Activated T-helper 1 cell treated with anti-CD3 and anti-CD28 coated beads, Interleukin-2, amount 50 U/mL, for 16 hours (primary cell): ENCODE measurements at places on chromosomes 1 and 21.

- no peak for DNase-seq
These were observed 82.1 kb upstream of the DUSP10 start for GRCh38 chr1:221824025-221824424.

GRCh38 chr1:45617618-45618017, 6.2 kb downstream of the CCDC17 start:
- no peak for DNase-seq

DNA sequence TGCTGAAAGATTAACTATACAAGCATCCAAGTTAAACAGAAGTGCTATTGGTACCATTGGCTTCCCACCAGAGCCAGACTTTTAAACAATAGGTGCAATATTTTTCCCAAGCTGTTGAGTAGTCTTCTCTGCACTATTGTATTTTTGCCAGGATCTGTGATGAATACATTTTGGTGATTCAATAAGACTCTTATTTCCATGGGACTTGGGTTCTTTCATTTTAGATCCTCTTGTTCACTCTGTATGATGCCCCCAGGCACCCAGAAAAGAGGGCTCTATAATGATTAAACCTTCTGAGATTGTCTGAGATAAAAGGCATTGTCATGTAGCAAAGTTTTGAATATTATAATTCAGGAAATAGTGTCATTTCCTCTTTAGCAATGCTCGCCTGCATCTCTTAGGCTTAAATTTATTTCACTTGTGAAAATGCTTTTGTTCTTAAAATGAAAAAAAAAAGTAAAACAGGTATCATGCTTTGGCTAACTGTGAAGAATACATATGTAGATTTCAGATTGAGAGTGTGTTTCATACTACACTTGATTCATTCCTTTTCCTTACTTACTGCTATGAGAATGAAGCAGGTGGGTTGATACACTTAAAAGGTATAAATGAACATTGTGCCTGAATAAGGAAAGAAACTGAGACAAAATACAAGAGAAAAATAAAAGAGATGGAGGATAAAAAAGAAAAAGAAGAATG, 275.0 kb downstream of the HMCN1 start:
- DNase-seq: no peak

DNA sequence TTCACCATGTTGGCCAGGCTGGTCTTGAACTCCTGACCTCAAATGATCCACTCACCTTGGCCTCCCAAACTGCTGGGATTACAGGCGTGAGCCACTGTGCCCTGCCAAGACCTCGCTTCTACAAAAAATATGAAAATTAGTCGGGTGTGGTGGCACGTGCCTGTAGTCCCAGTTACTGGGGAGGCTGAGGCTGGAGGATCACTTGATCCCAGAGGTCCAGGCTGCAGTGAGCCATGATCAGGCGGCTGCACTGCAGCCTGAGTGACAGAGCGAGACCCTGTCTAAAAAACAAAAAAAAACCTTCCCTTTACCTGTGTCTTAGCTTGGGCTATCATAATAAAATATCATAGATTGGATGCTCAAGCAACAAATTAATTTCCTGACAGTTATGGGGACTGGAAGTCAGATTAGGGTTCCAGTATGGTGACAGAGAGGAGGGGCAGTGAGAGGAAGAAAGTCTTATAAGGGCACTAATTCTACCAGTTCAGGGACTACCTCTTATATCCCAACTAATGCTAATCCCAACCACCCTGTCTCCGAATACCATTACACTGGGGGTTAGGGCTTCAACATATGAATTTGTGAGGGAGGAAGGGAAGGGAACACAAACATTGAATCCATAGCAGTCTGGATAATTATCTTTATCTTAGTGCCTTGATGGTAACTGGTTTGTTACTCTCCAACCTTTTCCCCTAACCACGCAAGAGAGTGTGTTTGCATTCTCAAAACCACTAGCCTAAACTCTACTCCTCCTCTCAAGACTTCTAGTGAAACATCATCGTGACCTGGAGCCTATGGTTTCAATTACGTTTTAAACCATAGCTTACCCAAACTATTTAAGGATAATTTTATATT, 1.0 kb upstream of the NAXE start:
- no peak for DNase-seq

DNA sequence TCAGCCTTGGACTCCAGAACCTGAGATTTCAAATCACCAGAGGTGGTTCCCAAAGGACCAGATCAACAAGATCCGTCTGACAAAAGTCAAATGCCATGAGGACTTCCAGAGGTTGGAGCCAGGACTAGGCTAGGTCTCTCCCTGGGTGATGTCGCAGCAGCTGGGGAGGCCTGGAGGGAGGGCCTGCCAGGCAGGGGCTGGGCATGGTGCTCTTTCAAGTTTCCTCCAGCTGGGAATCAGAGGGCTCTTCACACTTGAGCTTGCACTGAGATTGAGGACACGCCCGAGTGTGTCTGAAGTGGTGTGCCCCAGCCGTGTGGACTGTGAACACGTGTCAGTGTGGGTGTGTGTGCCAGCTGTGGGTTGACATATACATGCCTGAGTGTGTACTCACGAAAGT, 21.3 kb upstream of the RSPO1 start:
- DNase-seq: no peak

DNA sequence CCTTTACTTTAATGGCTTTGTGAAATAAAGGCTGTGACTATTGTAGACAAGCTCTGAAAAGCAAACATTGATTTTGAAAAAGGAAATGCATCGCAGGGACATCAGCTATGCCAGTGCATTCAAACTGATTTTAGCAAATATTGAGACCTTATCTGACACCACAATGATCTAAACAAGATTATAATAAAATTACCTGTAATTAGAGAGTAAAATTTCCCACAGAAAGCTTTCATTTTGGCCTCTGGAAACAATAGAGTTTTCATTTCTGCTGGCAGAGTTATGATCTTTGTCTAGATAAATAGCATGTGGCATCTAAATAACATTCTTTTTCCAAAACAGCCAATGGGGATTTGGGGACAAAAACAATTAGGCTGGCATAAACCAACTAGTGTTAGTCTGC, 650.4 kb upstream of the PRMT6 start:
- no peak for DNase-seq

DNA sequence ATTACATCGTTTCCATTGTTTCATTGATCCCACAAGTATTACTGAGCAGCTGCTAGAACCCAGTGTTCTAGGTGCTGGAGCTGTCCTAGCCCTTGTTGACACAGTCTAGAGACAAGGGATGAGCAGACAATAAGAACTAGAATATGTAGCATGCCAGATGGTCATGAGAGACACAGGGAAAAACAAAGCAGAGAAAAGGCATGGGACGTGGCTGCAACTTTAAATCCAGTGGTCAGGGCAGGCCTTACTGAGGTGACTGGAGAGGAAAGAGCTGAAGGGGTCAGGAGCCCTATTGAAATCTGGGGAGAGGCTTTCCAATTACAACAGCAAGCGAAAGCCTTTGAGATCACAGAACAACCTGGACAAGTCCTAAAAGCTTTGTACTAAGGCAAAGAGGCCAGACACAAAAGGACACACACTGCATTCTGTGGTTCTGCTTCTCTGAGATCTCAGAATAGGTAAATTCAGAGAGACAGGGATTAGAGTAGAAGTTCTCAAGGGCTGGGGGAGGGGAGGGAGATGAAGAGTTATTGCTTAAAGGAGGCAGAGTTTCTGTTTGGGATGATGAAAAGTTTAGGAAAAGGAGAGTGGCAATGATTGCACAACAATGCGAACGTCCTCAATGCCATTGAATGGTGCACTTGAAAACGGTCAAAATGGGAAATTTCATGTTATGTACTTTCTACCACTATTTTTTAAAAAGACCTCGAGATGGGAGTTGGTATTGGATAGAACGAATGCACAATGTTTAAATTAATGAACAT, 467.4 kb upstream of the VAMP3 start:
- no peak for DNase-seq

GRCh38 chr1:53288790-53289429, 39.0 kb downstream of the LRP8 start:
- no peak for DNase-seq

GRCh38 chr1:9835758-9836631, 12.2 kb upstream of the CLSTN1 start:
- no peak for DNase-seq

DNA sequence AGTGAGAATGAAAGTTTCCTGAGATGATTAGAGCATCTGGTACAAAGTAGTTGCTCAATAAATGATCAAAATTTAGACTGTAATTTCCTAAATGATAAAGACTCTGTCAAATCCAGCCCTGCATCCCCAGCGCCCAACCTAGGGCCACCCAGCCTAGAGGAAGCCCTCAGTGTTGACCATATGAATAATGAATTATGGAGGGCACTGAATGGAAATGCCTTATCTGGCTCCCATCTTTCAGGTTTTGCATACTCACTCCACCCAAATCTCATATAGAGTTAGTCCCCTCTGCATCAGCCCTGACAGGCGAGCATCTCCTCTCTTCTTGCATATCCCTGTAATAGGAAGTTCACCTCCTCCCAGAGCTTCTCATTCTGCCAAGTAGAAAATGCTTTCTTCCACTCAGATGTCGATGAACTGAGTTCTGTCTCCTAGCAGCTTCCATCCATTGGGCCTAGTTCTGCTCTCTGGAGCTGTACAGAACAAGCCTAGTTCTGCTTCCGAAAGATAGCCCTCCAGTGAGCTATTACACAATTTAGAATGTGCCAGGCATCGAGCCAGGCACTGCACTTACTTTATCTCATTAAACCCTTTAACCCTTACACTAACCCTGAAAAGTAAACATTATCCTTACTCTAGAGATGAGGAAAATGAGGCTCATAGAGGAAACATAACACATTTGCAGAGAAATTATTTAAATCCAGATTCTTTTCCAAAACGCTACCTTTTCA, 20.9 kb downstream of the COA7 start:
- no peak for DNase-seq

DNA sequence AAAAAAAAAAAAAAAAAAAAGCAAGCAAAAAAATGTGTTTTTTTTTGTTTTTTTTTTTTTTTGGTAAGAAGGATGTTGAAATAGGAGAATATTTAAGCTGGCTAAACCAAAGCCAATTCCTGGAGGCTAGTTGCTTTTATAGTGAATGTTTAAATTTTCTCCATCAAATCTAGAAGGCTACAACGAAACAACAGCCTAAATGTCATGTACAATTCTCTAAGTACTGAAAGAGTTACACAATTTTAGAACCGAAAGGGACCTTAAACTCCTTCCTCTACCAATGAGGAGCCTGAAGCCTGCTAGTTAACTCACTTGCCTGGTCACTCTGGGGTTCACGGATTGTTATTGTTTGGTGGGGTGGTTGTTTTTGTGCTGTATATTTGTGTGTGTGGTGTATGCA, 3.5 kb downstream of the WLS start:
- no peak for DNase-seq

- no peak for DNase-seq
These were observed 14.6 kb upstream of the TMEM61 start for GRCh38 chr1:54965624-54966340.

DNA sequence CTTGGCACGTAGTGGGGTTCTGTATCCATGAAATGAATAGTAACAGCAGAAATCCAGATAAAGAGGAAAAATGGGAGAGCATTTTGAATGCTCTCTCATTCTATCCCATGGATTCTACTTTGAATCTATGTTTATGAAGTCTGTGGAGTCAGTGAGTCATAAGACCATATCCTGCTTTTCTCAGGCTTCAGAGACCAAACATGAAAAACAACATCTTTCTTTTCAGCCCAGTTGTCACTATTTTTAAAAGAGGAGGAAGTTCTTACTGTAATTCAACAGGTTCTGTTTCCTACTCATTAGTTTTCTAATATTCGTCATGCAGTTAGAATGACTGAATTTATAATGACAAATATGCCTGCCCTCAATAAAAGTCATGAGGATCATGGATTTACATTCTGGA, 39.4 kb upstream of the CD55 start:
- no peak for DNase-seq

GRCh38 chr21:34962586-34963222, 86.4 kb downstream of the RUNX1 start:
- no peak for DNase-seq

DNA sequence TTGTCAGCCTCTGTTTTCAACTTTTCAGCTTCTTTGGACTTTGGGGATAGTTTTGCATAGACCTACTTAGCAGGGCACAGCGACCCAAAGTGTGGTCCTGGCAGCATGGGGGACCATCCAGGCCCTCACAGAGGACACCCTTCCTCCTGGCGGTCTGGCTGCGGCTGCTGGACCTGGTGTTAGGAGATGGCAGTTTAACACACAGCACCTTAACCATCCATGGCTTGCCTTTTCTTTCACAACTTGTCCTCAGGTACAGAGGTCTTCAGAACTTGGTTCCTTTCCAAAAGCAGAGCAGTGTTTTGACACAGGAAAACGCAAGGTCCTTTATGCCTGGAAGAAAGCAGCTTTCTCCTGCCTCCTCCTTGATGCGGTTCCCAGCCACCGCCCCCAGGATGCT, 68.1 kb downstream of the RHOU start:
- no peak for DNase-seq

DNA sequence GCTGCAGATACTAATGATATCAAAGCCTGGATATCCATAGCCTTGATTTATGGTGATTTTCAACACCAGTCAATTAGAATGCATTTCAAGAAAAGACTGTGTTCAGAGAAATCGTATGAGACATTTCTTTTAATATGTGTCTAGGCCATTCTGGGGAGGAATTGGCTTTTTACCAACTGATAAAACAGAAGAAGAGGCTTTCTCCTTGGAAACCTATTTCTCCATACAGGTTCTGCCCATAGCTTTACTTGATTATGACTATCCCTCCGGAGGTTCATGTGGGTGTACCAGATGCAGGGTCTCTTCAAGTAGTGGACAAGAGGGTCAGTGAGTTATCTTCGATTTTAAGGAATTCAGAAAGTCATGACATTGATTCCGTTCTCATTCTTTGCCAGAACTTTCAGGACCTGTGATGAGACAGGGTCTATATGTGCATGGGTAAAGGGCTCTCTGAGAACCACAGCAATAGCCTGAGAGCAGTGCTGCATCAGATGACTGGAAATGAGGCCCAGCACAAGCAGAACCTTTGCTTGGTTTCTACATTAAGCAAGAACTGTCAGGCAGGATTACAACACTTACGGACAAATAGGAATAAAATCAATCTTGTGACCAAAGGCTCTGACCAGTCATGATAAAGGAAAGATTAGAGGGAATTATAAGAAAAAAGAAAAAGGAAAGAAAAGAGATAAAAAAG, 263.7 kb upstream of the SGIP1 start:
- no peak for DNase-seq
